ENCODE measurements at places on chromosomes 6 and 20.

GRCh38 chr6:156683821-156684220, 93.4 kb upstream of the ARID1B start:
- DNase-seq, result no peak

- no peak for DNase-seq
Observed at GRCh38 chr6:125207956-125208355, 54.4 kb downstream of the TPD52L1 start.

- DNase-seq, result no peak
Observed at GRCh38 chr20:62119591-62120364, 2.5 kb upstream of the LSM14B start.

DNA sequence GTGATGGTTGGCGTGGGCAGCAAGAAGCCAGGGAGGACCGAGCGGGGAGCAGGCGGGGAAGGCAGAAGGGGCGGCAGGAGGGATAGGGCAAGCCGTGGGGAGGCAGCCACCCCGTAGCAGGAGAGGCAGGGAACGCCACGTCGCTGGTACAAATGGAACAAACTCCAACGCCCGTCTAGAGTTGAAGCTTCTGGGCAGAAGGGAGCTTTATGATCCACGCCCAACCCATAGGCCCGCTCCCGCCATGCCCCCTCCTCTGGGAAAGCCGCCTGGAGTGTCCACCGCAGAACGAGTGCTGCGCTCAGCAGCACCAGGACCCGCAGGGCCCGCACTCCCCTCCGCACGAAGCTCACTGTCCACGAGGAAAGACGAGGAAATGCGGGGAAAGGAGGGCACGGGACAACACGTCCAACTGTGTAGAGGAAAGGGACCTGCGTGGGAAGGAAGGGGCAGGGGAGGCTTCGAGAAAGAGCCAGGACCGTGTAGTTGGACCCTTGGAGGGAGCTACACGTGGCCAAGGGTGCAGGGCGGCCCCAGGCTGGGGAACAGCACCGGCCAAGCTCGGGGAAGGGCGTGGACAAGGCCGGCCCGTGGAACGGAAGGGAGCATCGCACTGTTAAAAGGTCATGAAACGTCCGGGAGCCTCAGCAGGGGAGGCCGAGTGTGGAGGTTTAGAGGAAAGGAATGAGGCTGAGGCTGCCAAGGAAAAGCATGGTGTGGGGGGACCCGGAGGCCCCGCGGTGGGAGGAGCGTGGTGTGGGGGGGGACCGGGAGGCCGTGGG, 204.0 kb downstream of the DLL1 start:
- no peak for DNase-seq

DNA sequence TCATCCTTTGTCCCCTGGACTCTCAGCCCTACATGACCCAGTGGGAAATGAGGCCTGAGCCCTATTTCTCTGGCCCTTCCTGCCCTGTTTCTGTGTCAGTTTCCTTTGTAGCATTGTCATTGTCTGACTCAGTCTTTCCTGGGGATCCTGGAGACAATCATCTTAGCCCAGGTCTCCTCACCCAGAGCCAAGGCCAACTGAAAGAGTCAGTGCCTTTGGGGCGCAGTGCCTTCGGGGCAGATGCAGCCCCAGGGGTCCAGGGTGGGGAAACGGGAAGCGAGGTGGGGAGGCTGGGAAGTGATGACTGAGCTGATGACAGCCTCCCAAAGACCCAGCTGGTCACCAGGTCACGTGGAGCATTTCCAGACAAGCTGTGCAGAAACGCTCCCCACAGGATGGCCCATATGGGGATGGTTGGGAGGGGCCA, 93.3 kb upstream of the SULF2 start:
- no peak for DNase-seq

- DNase-seq, result no peak
Observed at GRCh38 chr20:47487175-47487917, 14.3 kb upstream of the NCOA3 start.

GRCh38 chr6:152423216-152424103, 213.7 kb downstream of the SYNE1 start:
- no peak for DNase-seq

GRCh38 chr6:27287751-27288135, 24.3 kb downstream of the POM121L2 start:
- DNase-seq, result no peak

- no peak for DNase-seq
Observed at GRCh38 chr20:2763186-2763585, 37.2 kb downstream of the CPXM1 start.

GRCh38 chr6:159464816-159465215, 228.2 kb downstream of the SOD2 start:
- DNase-seq, result no peak

- no peak for DNase-seq
Observed at GRCh38 chr20:46237227-46237626, 71.1 kb downstream of the CDH22 start.

DNA sequence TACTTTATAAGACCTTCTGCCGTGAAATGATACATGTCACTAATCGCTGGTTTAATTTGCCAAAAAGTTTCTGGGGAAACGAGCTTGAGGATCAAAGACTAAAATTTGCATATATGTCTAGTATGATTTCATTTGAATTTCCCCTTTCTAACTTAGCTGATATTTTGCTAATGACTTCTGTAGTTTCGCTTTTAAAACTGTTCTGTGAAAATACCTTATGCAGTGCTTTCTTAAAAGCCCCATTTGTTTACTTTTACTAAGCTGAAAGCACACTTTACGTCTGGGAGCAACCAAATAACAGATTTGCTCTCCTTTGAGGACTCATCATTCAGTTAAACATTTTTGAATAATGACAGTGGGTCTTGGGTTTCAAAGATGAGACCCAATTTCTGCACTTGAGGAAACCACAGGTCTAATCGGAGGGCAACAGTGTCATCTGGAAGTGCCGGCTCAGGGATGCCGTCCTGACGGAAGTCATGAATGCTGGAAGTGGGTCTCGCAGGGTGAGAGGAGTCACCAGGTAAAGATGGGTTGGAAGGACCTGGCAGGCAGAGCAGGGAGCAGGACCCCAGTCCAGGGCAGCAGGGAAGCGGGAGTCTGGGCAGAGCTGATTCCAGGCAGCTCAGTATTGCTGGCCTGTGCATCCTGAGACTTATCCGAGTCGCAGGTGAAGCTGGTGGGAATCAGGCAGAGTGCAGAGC, 33.2 kb downstream of the PLEKHG1 start:
- DNase-seq, result no peak

- no peak for DNase-seq
Observed at GRCh38 chr6:100119261-100119660, 125.2 kb upstream of the MCHR2 start.

- DNase-seq, result no peak
Observed at GRCh38 chr20:44938637-44939036, 21.6 kb downstream of the TOMM34 start.

GRCh38 chr6:145090801-145091585, 644.3 kb downstream of the EPM2A start:
- no peak for DNase-seq

GRCh38 chr20:11451793-11452291, 465.9 kb upstream of the BTBD3 start:
- DNase-seq, result no peak

GRCh38 chr6:30640481-30640880, 6.5 kb upstream of the C6orf136 start:
- no peak for DNase-seq
